ENCODE measurements at places on chromosomes 4 and X. TPM values are rescaled to one million over a fixed set of nuclear protein-coding genes. Genes with fewer than 3 reads are reported as not detected.

PABPC1L2A gene
- not detected for total RNA-seq

HPGD gene
- 105 TPM for total RNA-seq

HTRA3 gene
- 0.05 TPM for total RNA-seq

FOXR2 gene
- not detected for total RNA-seq

GPM6B gene
- 0.87 TPM for total RNA-seq

MAGEB10 gene
- total RNA-seq = not detected

FRMD7 gene
- not detected for total RNA-seq

GRCh38 chrX:78687586-78687985 lies 28.5 kb upstream of the RTL3 start:
- no peak for DNase-seq

DNA sequence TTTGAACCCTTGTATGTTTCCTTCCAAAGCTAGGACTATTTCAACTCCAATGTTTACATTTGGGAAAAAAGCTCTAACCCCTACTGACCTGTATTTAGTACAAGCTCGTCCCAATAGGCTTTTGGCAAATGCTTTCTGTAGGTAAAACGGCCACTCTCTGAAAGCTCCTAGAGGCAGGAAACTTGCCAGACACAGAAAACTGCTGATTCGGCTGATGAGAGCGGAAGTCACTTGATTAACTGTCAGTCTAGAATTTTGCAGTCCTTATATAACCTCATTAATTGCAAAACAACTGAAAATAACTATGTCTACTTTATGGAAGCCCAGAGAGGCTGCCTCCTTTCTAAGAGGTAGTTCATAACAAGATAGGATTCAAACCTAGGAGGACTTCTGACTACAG lies 108.1 kb downstream of the TSPAN7 start:
- no peak for DNase-seq

GRCh38 chr4:548976-549375 lies 27.1 kb downstream of the TMEM271 start:
- no peak for DNase-seq

- peak; percentile 33 for DNase-seq
Observed at GRCh38 chrX:78673246-78673645, 14.1 kb upstream of the RTL3 start.

DNA sequence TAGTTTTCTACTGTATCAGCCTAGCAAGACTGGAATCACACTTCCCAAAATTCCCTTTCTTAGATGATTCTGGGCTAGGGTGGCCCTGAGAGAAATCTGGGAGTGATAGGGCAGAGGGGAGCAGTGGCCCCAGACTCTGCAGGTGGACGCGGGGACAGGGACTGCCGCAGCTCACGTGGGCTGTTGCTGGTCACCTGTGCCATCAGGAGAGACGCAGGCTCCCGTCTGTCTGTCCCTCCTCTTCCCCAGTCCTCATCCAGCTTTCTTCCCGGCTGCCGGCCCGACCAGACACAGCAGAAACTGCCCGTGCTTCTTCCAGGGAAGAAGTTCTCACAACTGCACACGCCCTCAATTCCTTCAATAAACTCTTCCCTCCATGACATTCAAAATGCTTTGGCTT lies 86.4 kb downstream of the AFAP1 start:
- DNase-seq = no peak

GRCh38 chrX:70552130-70552704 lies 107.6 kb downstream of the DLG3 start:
- no peak for DNase-seq

DNA sequence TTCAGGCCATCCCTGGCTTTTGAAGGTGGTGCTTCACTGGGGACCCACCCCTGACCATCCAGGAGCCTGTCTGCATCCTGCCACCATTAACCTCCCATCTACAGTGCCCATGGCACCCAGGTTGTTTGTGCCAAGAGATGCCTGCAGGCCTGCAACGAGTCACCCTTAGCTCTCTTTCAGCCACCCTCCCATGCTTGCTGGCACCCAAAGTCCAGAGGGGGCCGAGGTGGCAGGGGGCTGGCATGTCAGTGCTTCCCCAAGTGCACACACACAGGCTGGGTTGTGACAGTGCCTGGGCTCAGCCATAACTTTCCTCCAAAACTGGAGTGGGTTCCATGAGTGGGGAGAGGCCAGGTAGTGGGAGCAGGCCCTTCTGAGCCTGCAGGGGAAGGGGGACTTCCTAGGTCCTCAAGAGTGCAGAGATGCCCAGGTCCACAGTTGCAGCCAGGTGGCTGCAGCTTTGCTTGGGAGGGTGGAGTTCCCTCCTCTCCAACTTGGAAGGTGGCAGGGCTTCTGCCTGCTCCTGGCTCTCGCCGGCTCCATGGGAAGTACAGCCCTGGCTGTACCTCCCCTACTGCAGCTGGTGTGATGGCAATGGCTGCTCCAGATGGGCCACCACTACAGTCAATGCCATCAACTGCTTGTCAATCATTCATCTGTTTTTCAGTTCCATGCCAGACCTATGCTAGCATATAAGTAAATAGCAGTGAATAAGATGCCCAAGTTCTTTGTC lies 235.9 kb upstream of the GIMD1 start:
- DNase-seq = no peak

DNA sequence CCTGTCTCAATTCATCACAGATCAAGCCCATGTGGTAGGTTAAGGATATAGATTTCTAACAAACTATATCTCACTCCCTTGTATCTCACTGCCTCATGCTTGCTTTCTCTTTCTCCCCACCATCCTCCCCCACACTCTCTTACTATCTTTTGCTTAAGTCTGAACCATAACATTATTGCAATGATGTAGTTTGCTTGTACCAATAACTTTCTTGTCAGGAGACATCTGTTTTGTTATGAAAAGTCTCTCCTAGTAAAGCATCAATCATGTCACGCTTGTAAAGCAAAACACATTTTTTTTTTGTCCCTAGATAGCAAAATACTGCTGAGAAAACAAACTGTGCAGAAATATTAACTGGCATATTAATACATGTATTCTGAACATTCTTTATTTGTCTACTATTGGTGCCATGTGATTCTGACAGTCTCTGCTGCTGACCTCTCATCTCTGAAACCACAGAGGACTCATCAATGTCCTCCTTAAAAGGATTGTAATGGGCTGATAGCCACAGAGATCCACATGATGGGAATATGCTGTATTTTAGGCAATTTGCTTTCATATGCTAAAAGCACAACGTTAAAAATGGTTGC lies 217.5 kb downstream of the VEGFC start:
- DNase-seq = no peak

- DNase-seq = no peak
Observed at GRCh38 chrX:51006064-51006463, 95.5 kb downstream of the BMP15 start.

DNA sequence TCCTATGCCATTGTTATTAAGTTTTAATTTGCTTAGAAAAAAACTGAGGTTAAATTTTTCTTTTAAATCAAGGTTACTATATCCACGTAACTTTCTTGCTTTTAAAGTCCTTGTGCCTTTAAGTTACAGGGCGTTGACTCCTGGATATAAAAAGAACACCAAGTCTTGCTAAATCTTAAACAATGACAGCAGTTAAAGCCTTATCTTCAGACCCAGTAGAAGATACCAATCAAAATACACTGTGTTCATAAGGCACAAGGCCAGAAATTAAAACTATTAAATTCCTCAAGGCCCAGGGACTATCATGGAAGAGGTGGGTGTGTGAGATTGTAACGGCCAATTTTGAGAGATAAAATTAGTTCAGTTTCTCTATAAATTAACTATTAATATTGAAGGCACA lies 60.4 kb downstream of the PAGE2 start:
- no peak for DNase-seq

DNA sequence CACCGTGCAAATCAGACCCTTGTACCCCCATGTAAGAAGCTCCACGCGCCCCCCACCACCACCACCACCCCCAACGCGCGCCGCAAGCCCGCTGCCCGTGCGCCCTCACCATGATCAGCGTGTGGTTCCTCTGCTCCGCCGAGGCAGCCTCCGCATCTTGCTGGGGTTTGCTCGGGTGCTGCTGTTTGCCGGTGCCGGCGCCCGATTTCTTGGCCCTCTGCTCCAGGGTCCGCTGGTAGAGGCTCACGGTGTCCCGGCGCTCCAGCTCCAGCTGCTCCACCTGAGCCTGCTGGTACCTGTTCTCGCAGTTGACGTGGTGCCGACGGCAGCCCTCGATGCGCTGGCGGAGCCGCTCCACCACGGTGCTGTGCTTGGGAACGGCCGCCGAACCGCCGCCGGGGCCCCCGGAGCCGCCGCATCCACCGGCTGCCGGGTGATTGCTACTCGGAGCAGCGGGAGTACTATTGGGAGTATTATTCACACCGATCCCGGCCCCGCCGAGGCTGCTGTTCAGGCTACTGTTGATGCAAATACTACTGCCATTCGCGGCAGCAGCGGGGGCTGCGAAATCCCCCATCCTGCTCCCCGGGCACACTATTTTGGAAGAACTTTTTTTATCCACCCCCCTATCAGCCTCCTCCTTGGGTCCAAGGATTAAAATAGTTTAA lies 1.1 kb downstream of the MAML3 start:
- no peak for DNase-seq

- DNase-seq = no peak
Observed at GRCh38 chrX:17456526-17456925, 81.5 kb downstream of the NHS start.

DNA sequence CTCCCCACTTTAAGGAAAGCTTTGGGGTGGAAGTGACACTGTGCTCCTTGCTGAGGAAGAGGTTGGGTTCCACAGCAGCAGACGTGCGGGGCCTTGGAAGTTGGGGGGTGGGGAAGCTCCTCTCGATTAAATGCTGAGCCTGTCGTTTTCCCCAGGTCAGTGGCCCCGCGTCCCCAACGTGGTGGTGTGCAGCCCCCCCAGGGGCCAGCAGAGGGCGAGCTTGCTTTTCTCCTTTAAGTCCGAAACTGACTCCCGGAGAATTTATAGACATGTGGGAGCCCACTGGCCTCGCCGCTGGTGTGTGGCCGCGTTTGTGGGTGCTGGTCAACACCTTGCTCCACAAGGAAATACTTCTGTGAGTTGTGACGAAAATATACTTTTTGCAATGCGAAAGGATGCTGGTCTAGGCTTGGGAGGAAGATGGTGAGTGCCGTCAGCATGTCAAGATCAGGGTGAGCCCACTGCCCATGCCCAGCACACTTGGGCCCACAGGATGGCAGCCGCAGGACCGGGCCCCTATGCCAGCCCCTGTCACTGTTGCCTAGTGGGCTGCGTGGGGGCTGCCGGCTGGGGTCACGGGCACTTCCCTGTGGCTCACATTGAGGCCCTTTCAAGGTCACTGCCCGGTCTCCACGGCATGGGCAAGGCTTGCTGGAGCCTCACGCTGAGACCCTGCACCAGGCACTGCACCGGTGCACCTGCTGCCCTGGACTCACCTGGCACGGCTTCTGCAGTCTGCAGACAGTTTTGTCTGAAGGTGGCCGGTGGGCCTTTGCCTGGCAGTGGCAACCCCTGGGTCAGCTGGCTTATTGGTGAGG lies 9.4 kb downstream of the UVSSA start:
- DNase-seq = peak; percentile 16

- DNase-seq = peak; percentile 88
Observed at GRCh38 chrX:12013211-12013618, 125.1 kb upstream of the FRMPD4 start.

DNA sequence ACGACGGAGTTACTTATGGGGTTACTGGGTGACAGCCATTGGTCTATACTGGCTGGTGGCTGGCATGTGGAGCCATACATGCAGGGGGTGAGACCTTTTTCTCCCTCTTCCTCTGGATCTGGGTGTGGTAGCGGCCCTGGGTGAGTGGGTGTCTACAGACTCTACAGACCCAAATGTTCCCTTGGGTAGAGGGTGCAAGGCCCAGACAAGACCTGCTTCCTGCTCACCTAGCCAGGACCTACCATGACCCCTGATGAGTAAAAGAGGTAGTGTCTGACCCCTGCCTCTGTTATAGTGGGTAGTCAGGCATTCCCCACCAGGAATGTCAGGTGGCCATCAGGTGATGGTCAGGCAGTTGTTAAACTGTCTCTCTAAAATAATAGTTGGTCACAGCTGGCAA lies 66.8 kb downstream of the SLC2A9 start:
- no peak for DNase-seq

- peak; percentile 86 for DNase-seq
Observed at GRCh38 chrX:104335756-104336155, 81.0 kb upstream of the ESX1 start.

GRCh38 chr4:118811832-118812231 lies 24.1 kb downstream of the SEC24D start:
- DNase-seq = no peak

DNA sequence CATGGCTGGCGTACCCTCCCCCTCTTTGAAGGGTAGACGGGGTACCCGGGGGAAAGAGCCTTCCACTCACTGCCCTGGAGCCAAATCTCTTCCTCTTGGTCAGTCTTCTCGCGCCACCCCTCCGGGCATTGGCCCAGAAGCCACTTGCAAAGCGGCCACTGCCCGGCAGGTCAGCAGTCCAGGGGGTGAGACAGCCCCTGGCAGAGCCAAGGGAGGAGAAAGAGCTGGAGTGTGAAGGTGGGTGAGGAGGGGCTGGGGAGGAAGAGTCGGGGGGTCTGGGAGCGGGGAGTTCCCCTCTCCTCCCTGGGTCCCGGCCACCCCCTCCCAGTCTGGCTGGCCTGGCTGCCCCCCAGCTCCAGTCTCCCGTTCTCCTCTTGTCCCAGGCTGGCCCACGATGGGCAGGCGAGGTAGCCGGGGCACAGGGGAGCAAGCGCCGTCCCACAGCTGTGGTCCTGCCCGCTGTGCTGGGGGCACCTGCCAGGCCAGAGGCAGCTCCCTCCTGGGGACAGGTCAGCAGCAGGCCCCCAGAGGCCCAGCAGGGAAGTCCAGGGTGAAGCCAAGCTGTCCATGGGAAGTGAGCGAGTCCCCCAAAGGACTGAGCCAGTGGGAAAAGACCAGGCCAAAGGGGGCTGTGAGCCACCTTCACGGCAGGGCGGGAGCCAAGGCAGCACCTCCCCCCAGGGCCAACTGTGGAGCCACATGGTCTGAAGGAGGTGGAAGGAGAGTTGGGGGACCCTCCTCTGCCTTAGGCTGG lies 21.6 kb upstream of the DUSP9 start:
- no peak for DNase-seq

DNA sequence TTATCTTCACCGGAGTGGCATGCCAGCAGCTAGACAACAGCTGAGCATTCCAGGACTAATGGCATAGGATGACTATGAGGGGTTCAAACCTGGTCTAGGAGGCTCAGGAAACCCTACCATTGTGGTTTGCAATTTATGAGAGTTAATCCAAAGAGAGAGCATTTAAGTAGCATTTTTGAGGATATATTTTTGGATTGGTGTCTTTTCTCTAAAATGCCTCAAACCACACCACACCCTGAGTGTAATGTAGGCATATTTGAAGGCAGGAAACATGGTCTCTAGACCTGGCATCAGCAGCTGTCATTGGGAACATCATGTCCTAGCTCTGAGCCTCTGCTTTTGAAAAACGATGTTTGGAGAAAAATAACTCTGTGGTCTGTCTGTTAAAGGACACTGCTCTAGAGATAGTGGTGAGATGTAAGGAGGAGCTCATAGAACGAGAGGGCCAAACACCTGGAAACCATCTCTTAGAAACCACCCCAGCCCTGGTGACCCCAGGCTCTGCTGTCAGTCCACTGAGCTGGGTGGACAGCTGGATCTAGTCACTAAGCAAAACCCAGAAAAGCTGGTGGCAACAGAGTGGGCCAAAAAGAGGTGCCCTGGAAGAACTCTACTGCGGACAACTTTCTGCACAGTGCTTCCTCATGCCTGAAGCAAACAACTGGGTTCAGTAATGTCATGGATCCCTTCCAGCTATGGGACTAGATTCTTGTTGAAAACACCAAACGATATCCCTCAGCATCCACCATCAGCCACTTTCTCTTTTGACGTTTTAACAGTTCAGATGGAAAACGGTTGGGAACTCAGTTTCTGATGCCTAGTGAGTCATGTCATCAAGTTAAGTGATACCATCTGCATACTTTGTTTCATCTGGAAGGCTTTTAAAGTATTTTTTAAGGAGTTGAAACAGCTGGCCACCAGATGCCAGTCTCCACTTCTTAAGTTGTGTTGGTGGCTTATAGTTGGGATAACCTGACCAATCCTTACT lies 100.2 kb upstream of the C1QTNF7 start:
- DNase-seq = no peak

Data from renal cortical epithelial cell (primary cell).